ENCODE measurements at places on chromosomes 6 and 20. TPM values are rescaled to one million over a fixed set of nuclear protein-coding genes. Genes with fewer than 3 reads are reported as not detected.

DNA sequence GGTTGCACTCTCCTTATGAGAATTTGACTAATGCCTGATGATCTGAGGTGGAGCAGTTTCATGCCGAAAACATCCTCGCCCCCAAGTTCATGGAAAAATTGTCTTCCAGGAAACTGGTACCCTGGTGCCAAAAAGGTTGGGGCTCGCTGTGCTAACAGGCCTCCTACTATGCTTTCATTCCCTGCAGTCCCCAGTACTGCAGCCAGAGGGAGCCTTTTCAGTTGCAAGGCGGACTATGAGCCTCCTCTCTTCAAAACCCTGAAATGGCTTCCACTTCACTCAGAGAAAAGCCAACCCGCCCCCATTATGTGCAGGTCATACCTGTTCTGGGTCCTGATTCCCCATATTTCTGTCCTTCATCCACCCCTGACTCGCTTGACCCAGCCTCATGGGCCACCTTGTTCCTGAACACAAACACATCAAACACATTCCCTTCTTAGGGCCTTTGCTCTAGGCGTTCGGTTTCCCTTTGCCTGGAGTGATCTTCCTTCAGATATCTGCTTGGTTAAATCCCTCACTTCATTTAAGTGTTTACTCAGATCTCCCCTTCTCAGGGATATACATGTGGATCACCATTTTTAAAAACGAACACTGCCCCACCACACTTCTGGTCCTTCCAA, 173.7 kb downstream of the PHACTR1 start:
- DNase-seq: no peak
- no peak overlapping the region for H3K4me3 ChIP-seq
- no peaks in the 10 kb centered on the region for H3K27me3 ChIP-seq
- H3K36me3 ChIP-seq: peaks cover 2% of the 10 kb centered on the region

MRAP2 gene
- 9.2 TPM for total RNA-seq

PROKR2 gene
- total RNA-seq: not detected

COL12A1 gene
- 2,335 TPM for total RNA-seq

DNA sequence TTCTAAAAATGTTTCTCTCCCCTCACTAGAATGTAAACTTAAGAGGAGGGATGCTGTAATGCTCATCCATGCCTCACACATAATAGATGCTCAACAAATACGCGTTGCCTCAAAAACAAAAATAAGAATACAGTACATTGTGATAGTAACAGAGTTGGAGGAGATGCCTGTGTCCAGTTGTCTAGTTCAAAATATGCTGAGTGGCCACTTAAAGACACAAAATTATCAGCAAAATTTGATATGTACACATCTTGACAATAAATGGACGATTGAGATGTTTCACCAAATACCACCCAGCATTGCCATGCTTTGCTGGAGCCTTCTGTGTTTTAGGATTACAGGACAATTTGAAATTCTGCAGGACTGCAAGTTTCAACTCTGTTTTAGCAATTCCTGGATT, 7.6 kb upstream of the EXOC2 start:
- H3K27me3 ChIP-seq: no peaks in the 10 kb centered on the region
- no peak overlapping the region for H3K4me3 ChIP-seq
- H3K36me3 ChIP-seq: peaks cover 2% of the 10 kb centered on the region

DNA sequence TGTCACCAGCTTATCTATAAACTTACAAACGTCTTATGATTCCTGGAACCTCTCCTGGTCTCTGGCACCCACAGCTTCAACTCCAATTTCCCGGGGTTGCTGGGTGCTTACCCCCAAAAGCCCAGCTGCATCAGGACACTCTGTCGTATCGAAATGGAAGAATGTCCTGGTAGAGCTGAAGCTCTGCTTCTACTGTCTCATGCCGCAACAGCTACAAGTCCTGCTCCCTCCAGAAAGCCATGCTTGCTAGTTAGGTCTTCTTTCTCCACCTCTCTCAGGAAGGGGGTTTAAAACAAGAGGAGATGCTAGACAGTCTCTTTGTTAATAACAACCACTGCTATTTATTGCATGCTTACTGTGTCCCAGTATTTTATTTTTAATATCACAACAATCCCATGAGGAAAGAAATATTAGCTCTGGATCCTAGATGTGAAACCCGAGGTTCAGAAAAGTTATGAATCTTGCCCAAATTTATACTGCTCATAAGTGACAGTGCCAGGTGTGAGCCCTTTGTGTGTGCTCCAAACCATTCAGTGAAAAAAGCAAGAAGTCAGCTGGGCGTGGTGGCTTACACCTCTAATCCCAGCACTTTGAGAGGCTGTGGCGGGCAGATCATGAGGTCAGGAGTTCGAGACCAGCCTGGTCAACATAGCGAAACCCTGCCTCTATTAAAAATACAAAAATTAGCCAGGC, 82.3 kb upstream of the GCM1 start:
- no peak overlapping the region for H3K4me3 ChIP-seq
- DNase-seq: no peak
- no peaks in the 10 kb centered on the region for H3K27me3 ChIP-seq
- no peak overlapping the region for H3K27ac ChIP-seq
- H3K4me1 ChIP-seq: no peaks in the 10 kb centered on the region

COX4I2 gene
- total RNA-seq: not detected
